ENCODE measurements at places on chromosomes 2 and 18.

- no peak for DNase-seq
These were observed 57.2 kb downstream of the TNP1 start for GRCh38 chr2:216802516-216803215.

- no peak for DNase-seq
These were observed 238.6 kb upstream of the PARD3B start for GRCh38 chr2:204306667-204307066.

- DNase-seq, result no peak
These were observed 200.6 kb downstream of the ZFP36L2 start for GRCh38 chr2:43025709-43026295.

GRCh38 chr2:145841973-145842372 lies 1322.1 kb upstream of the ZEB2 start:
- DNase-seq, result no peak

- DNase-seq, result no peak
These were observed 130.8 kb downstream of the UPP2 start for GRCh38 chr2:158232476-158232875.

DNA sequence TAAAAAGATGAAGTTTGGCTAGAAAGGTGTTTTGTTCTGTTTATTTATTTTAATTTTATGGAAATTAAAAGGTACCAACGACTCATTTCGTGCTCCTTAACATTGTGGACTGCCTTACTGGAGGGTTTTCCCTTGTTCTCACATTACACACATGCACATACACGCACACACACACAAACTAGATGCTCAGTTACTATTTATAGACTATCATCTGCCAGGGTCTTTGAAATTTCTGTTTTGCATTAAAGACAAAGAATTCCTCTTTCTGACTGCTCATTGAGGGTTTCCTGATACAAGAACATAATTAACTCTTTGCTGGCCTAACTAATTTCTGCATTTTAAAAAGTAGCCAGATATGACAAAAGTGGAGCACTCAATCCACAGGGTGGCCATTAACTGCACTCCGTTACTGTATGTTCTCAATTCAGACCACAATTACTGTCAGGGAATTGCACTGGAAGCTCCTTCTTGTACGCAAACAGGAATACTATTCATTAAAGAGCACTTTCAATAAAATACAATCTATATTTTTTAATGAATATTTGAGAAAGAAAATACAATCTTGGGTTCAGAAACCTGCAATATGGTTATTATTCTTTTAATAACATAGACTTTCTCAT lies 366.9 kb upstream of the GALNT5 start:
- DNase-seq, result no peak

DNA sequence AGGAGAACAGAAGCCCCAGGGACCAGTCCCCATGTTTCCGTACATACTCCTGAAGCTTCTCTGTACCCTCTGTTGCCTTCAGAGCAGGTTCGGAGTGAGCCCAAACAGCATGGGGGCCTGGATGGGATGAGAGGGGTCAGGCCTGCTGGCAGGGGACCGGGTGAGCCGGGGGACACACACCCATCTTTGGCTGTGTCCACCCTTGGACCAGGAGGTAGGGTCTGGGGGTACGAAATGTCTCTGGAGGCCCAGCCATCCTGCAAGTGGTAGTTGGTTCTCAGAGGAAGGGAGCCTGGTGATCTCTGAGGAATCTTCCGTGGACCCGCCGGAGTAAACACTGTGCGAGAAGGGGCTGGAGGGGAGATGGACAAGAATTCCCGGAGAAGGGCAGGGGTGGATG lies 15.3 kb downstream of the FBLN7 start:
- no peak for DNase-seq

DNA sequence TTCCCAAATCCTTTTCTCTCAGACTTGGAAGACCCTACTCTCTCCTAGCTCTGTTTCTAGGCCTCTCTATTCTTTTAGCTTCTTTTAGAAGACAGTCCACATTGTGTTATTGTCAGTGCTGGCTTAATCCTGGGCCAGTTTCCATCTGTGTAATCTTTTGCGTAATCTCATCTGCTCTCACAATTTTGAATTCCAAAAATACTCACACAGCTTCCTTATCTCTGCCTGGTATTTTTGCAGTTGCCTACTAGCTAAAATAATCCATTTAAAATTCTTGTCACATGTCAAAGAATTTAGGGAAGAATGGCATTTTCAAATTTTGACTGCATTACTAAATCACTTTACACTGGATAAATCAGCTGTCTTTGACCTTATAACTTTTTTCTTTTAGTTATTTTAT lies 200.6 kb upstream of the MEX3C start:
- no peak for DNase-seq

DNA sequence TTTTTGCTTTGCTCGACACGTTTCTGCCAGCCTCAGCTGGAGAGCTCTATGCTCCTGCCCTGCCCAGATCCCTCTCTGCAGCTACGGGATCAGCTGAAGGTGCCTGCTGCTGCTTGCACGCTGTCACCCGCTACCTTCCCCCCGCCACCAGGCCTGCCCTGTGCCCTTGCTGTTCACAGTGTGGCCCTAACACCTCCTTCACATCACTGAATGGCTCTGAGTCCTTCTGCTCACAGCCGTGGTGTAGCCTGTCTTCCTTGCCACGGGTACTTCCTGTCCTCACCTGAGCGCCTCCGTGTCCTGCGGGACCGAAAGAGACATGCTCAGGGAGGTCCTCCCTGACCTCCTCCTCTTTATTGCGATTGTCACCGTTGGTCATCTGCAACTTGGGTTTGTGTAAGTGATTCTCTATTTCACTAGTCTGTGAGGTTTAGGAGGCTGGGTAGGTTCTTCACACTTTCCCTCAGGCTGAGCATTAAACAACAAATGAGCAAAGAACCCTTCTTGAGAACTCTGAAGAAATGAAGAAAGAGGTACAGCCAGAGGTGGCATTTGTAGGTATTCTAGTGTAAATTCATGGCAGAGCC lies 127.5 kb downstream of the NCK2 start:
- no peak for DNase-seq

- no peak for DNase-seq
These were observed 6.5 kb downstream of the EFEMP1 start for GRCh38 chr2:55917117-55917516.

- no peak for DNase-seq
These were observed 246.6 kb upstream of the REG3G start for GRCh38 chr2:78778756-78779510.

DNA sequence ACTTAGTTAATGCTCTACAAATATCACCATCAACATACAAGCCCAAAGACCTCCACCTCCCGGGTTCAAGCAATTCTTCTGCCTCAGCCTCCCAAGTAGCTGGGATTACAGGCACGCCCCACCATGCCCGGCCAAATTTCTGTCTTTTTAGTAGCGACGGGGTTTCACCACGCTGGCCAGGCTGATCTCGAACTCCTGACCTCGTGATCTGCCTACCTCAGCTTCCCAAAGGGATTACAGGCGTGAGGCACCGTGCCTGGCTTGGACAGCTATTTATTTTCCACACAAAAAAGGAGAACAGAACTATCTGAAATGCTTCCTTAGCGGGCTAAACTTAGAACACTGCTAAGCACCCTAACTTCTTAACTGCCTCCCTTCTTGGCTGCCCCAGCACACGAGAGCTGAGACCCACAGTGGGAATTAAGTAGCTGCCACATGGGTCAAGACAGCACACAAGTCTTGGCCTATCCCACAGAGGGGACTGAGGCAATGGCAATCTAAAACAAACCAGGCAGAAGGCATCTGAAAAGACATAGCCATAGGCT lies 24.8 kb downstream of the CYTIP start:
- DNase-seq, result no peak

DNA sequence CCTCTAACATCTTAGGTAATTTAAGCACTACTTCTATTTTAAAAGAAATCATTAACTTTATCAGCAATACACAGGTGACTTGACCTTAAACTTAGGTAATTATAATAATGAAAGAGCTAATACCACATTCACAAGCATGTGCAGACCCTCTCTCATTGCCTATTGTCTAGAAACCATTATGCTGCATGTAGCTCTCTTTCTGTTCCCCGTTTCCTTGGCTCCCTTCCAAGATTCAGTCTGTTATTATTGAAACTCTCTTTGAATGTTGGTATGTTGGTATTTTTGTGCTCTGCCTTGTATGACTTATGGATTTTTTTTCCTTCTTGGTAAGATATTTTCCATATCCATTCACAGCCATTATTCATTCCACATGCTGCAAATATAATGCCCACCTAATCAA lies 201.2 kb downstream of the CDCA7 start:
- DNase-seq, result no peak

DNA sequence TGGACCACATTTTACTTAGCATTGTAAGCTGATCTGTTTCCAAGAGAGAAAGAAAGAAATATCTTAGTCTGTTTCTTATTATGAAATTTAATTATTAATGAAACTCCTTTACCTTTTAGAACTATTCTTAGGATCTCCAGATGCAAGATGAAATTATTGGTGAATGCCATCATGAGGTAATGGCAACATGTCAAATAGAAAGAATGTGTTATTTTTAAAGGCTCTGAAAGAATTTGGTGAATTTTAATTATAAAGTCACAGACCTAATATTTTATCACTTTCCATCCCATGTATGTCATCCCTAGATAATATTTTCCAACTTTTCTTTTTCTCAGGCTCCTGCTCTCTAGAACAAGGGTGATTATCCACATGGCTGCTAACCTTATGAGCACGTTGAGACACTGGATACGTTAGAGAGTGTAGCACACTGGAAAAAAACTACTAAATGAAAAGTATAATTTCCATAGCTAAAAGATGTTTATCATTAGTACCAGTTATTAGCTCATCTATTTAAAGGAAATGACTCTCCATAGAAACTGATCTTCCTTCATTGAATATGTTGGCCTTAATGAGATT lies 95.2 kb upstream of the SCG2 start:
- DNase-seq, result no peak

DNA sequence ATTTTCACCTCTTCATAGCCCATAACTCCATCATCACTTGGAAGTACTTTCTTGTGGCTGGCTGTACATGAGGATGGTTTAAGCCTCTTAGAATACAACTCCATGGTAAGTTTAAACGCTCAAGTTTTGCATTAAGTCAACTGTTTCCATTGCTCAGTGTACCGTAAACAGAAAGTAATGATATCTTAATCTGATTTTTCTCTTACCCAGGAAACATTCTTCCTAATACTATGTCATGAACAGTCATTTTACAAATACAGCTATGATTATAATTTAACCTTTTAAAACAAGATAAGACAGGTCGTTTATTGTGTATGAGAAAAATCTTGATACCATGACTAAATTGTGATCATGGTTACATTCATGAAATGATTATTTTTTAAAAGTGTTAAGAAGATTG lies 11.6 kb upstream of the DYNC2LI1 start:
- no peak for DNase-seq

- no peak for DNase-seq
These were observed 91.0 kb downstream of the SPTBN1 start for GRCh38 chr2:54546923-54547720.

DNA sequence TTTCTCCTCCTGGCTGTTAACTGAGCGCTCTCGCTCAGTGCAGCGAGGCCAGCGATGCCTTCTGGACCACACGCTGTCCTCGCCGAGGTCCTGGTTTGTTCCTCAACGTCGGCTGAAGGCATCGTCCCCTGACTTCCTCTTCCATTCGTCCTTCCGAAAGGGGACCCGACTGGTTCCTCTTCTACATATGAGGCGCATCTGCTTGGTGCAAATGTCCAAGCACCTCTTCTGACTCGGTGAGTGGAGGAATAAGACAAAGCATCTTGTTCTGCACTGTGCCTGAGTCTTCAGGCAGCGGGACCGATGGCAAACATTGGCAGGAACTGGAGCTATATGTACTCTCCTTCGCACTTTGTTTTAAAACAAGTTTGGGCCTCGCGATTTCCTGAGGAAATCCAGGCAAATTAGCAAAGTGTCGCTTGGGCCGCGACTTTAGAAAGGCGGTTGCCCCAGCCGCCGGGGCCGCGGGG lies 621 bp upstream of the KCNS3 start:
- no peak for DNase-seq

DNA sequence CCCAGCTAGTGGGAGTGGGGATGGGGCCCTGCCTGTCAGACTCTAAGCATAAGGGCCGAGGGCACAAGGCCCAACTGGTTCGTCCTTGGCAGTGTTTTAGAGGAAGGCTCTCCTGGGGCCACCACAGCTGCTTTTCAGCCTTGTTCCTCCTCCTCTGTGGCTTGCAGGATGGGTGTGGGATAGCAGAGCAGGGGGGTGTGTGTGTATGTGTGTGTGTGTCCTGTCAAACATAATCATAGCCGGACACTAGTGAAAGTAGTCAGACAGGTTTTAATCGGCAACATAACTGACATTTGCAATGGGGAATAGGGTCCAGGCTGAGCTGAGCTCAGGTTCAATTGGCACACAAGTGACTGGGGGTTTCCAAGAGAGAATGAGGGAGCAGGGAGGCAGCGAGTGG lies 114.2 kb downstream of the SEPTIN10 start:
- DNase-seq, result no peak

DNA sequence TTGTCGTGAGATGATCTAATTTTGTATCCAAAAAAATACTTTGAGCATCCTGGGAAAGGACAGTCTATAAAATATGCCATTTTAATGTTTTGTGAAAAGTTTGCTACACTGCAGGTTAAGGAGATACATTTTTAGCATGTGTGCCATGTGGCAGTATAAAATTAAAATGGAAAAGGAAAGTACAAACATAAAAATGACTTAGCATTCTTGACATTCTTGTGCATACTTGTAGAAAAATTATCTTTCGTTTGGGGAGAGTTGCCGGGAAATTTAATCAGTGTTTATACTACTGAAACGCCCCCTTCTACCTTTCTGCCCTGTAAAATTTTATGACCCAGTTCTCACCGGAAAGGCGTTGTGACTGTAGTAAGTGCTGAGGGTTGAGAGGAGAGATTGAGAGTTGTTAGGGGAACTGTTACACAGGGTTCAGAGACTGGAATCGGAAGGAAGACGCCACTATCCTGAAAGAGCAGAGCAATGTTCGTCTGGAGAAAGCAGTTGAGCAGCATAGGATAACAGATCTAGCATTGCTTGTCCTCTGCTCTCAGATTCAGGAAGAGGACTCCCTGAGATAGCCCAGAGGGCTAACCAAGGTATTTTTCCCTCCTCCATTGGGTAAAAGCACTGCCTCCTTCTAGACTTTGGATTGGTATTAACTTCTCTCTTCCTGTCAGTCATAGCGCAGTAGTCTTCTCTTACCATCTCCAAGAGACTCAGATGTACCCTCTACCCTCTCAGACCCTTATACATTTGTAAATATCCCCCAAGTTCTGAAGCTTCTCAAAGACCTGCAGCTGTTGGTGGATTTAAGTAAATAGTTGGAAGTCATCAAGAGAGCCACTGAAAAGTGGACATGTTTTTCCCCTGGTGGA lies 2.7 kb downstream of the CDH20 start:
- no peak for DNase-seq

DNA sequence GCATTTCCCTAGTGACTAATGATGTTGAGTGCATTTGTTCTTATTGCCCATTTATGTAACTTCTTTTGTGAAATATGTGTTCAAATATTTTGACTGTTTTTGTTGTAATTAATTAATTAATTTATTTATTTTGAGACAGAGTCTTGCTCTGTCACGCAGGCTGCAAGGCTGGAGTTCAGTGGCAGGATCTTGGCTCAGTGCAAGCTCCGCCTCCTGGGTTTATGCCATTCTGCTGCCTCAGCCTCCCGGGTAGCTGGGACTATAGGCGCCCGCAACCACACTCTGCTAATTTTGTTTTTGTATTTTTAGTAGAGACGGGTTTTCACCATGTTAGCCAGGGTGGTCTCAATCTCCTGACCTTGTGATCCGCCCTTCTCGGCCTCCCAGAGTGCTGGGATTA lies 71.9 kb downstream of the TAF4B start:
- DNase-seq, result no peak

GRCh38 chr2:169106134-169106533 lies 36.8 kb downstream of the DHRS9 start:
- no peak for DNase-seq

Data from T1000 (cell line).